ENCODE measurements at places on chromosomes 4 and X.

GRCh38 chr4:112938461-112939058 lies 110.9 kb upstream of the ANK2 start:
- peak; percentile 61 for DNase-seq

DNA sequence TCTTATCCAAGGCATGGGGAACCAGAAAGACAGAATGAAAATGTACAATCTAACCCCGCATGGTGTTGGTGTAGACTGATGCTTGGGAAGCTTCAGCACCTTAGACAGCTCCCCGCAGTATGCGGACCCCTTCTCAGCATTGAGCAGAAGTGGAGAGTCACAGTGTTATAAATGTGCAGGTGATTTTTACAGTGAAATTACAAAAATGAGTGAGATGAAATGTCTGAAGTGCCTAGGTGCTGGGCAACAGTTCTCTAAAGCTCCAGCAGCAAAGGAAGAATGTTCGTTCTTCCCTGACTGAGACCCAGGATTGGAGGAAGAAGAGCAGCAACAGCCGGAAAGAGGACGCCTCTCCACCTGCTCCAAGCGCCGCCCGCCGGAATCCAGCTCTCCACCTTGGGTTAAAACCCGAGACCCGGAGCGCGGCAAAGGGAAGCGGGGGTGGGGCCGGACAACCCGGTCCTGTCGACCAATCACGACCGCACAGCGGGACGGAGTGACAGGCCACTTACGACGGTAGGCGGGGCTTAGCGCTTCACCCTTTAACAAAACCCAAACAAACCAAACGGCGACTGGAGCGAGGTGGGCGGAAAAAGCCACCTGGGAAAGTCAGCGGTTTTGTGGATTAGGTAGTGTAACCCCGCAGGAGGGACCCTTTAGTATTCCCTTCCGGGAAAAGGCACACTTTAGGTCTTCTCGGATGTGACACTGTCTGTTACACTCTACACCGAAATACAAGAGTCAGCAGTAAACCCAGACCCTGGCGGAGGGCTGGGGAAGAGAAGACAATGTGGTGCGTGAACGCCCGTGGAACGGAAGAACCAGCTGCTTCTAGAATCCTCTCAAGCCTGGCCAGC lies at the start of gene GLRA3:
Gene GLRA3, minus strand, starts transcription at position 403 of the 857 bp plus-strand sequence. CDS start 436 bp downstream, outside the sequence.
- DNase-seq: peak; percentile 73

DNA sequence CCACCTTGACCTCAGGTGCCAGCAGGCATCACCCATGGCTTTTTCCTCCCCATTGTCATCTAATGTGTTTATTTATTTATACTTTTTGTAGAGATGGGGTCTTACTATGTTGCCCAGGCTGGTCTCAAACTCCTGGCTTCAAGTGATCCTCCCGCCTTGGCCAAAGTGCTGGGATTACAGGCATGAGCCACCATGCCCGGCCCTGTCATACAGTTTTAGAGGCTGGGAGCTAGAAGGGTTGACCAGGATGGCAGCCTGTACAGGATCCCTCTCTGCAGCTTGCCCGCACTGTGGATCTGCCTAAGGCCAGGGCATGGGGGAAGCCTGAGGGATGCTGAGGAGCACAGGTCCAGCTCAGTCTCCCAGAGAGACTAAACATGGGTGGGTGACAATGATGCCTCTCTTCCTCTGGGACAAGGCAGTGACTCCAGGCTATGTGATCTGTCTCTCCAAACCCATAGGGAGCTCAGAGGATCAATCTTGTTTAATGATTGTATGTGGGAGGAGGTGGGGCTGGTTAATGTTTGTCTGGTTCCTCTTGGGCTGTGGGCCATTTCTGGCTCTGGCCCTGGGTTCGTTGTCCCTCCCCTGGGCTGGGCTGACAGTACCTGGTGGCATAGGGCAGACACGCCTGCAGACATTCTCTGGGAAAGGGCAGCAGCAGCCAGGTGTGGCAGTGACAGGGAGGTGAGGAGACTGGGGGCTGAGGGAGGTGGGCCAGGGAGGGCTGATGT lies 8.3 kb upstream of the GJB1 start:
- DNase-seq: no peak

- peak; percentile 79 for DNase-seq
These were observed at the start of gene SORCS2 for GRCh38 chr4:7192252-7193029. TSS of gene SORCS2 (plus strand) at chr4:7192538.

- no peak for DNase-seq
These were observed 826.0 kb downstream of the RAB28 start for GRCh38 chr4:12658146-12658545.

DNA sequence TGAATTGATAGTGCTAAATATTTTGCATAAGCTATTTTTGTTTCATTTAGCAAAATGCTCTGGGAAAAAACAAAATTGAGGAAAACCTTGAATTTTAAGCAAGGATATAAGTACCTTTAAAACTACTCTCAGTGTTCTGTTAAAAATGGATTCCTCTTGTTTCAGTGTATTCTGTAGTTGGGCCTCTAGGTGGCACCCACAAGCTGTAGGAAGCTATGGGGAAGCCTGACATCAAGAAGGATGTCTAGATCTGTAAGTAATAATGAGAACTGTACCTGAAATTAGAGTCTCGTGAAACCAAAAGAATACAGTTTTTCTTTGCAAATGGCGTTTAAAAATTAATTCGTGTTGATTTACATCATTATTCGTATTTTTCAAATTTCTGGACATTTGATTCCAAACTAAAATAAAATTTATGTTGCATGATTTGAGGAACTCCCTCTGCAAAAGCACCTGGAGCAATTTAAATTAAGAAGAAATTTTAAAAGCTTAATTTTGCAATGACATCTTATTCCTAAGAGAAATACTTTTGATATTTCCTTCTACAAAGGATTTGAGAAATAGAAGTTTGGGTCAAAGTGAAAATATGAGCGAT lies 51.2 kb downstream of the TMPRSS11E start:
- peak; percentile 87 for DNase-seq

GRCh38 chr4:40992472-40993295 lies 221.7 kb downstream of the APBB2 start:
- DNase-seq: peak; percentile 84

GRCh38 chrX:113741744-113742143 lies 842.1 kb upstream of the HTR2C start:
- peak; percentile 4 for DNase-seq

DNA sequence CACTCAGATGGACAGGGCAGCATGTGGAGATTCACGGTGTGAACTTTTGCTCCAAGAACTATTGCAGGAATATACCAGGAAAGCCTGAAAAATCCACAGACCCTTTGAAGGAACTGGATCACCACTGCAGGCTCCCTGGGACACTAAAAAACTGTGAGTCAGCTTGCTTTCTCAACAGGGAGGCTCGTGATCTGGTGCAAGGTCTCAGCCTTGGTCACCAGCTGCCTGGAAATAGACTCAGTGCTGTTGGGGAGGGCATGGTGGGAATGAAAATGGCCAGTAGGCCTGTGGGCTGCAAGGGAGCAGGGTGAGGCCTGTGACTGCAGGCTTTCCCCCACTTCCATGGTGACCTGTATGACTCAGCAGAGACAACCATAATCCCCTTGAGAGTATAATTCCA lies 426.4 kb upstream of the RPS6KA3 start:
- no peak for DNase-seq
